Activated CD8-positive, alpha-beta memory T cell treated with anti-CD3 and anti-CD28 coated beads for 1 hour (primary cell): ENCODE measurements at places on chromosomes 3 and 15.

- DNase-seq = no peak
These were observed 65.3 kb downstream of the FAIM start for GRCh38 chr3:138673641-138674530.

GRCh38 chr15:57382215-57382614 is 5.9 kb downstream of the CGNL1 start:
- no peak for DNase-seq

DNA sequence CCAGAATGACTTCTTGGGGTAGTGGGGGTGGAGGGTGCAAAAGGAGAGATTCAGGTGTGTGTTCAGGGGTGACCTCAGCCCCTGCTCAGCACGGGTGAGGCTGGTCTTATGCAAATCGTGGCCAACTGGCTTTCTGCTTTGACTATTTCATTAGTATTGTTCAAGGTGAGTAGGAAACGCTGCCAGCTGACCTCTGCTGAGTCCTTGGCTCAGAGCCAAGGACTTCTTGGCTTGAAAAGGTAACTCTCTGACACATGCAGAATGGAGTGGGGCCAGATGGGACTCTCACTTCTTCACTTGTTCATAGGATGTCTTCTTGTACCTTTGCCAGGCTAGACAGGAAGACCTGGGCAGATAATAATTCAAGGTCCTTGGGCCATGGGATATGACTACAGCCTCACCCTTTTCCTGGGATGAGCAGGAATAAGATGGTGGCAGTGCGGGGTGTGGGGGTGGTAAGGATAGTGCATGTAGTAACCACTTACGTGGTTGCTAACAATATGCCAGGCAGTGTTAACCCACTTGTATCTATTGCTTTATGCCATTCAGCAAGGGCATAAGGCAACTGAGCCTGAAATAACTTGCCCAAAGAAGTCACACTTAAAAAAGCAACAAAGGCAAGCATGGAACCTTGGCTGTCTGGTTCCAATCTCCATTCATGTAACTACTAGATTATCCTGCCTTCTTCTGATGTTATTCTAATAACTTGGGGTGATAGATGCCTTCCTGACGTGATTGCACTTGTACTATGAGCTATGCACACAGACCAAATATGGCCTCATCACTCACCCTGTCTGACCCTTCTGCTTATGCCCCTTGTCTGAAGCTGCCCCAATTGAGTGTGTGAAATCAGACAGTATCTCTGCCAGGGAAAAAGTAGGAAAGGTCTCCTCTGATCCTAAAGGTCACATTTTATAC is 193.1 kb downstream of the NR1D2 start:
- no peak for DNase-seq

DNA sequence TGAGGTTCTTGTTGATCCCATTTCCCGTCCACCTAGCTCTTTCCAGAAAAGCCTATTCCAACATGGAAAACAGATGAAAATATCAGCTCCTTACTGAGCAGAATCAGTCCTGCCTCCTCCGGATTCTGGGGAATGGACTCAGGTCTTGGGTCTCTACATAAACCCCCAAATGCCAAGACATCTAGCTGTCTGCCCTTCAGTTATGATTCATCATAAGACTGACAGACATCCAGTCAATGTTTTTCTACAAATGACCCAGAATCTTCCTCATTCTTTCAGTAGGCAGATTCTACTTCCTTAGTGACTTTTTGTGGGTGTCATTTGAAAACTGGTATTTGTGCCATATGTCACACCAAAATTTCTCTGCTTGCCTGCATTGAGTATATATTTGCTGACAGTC is 103.0 kb upstream of the TGFBR2 start:
- no peak for DNase-seq

DNA sequence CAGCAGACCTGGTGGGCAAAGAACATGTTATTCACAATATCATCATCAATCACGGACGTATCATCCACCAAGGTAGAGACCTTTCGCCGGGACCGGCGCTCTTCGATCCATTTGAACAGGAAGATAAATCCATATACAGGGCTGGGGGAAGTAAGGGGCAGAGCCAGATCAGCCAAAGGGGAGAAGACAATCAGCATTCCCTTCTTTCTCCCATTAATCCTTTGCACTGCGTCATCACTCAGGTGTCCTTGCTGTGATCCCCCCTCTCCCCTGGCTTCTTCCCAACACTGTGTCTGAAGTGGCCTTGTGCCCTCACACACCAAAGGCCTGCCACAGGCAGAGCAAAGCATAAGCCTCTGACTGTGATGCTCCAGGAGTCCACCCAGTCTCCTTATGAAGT is 36.4 kb downstream of the SEMA3G start:
- no peak for DNase-seq

- peak; percentile 12 for DNase-seq
These were observed 40.2 kb upstream of the IDH2 start for GRCh38 chr15:90142216-90143165.

DNA sequence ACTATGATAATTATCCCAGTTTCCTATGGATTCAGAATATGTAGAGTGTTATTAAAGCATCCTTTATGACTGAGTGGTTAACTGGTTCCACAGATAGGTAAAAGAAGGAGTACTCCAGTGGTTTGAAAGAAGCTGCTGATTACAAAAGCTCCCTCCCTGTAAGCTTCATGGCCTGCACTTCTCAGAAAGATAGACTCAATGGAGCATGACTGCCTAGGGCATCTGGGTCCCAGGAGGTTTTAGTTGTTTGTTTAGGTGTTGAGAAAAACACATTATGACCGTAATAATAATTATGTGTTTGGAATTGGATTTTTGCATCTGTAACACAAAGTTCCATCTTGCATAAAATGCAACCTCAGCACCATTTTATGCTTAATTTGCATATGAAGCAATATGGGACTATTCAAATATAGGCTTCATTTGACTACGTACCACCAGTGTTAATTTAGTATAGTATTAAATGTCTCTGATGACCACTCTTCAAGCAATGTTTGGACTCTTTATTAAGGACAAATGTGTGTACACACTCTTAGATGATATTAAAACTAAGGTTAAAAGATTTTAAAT is 121.1 kb downstream of the ROBO2 start:
- no peak for DNase-seq
